ENCODE measurements at places on chromosomes 3 and 15.

DNA sequence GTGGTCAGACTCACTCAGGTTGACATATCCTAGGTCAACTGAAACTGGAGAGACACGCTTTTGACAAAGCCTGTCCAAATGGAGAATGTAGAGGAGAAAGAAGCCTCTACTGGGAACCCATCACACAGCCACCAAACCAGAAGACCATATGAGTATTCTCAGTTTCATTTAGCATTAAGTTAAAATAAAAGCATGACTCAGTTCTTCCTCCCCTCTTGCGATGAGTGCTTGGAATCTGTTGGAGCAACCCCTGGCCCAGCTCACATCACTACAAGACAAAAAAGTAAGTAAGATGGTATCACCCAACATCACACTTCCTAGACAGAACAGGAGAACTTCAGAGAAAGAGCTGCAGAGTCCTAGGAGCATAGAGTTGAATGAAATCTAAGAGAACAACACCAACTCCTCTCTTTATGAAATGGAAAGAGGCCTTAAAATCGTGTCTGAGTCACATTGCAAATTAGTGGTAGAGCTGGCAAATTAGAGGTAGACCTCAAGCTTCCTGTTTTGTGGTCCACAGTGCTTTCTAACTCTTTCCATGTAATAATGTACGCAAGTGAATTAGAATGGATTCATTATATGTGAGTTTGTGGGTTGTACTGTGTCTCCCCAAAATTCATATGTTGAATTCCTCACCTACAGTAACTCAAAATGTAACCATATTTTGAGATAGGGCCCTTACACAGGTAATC is 51.2 kb downstream of the FGF12 start:
- peak; percentile 26 for DNase-seq

- DNase-seq, result no peak
Measured at GRCh38 chr3:113844622-113845222, 6.1 kb downstream of the GRAMD1C start.

DNA sequence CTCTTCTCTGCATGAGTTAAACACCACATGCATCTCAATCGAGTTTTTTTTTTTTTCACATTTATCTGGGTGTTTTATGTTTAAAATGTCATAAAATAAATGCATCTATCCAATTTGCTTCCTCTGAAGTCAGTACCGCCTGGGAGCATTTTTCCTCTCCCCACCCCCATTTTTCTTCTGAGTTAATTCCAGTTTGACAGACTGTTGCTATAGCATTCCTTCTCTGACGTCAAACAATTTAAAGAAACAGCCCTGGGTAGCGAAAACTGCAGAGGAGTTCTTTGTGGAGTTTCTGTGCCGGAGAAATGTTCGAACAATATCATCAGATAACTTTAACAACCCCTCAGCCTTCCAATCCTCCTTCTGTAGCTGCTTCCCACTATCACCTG is 900 bp upstream of the GNB4 start:
- DNase-seq, result no peak

DNA sequence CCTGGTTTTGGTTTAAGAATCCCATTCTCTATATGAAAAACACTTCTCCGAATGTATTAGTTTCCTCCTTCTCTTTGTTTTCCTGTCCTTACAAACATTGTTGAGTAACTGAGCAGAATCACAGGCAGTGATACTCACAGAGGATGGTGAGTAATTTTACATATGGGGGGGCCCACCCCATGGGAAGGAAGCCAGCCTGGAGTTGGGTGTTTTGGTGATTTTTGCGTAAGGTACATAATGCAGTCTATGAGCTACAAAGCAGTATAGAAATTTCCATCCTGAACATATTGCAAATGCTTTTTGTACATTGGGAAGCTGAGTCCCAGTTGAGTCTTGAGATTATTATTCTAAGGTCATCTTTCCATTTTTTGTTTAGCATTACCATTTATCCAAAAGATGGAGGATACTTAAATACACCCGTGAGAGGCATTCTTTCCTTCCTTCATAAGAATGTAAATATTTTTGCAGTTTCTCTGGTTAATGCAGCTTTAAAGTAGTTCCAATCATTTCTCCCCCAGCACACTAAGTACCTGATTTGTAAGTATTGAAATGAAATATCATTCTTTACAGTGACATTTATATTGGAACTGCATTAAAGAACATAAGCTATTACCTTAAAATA is 476.8 kb downstream of the AGBL1 start:
- no peak for DNase-seq

- DNase-seq, result no peak
Measured at GRCh38 chr3:101166150-101166549, 154.2 kb downstream of the IMPG2 start.

- DNase-seq, result no peak
Measured at GRCh38 chr15:44082558-44083157, 112.4 kb downstream of the FRMD5 start.

DNA sequence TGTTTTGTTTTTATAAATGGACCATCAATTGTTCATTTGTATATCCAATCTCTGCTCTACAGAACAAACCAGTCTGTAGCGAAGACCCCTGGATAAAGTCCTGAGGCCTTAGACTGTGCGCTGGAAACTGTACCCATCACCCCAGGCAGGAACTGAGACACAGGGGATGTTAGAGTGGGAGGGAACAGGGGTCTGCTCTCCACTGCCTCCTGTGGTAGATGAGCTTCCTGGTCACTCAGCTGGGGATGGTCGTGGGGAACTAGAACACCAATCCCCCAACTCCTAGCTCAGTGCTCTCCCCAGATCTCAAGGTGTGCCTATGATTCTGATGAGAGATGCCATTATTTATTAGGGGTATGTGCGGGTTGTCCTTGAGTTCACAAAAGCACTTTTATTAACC is 340.2 kb upstream of the IGF1R start:
- no peak for DNase-seq

DNA sequence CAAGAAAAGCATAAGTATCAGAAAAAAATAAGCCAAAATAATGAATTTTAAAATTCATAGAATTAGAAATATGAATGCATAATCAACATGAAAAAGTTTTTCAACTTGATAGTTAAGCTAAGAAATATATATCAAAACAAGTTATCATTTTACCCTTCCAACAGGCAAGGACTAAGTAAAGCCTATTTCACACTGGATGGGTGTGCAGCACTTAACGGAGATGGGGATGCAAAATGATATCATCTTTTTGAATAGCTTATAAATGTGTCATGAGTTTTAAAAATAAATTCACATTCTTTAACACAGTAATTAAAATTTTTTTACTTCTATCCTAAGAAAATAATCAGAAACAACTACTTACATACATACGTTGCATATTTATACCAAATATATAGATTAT is 20.9 kb downstream of the PIK3R4 start:
- DNase-seq, result no peak

- no peak for DNase-seq
Measured at GRCh38 chr3:74693696-74694393, 79.4 kb upstream of the CNTN3 start.

- DNase-seq, result no peak
Measured at GRCh38 chr3:119660474-119661440, at the start of gene POPDC2. Gene POPDC2 (minus strand): TSS chr3:119660589. CDS start chr3:119660423, 166 bp downstream.

DNA sequence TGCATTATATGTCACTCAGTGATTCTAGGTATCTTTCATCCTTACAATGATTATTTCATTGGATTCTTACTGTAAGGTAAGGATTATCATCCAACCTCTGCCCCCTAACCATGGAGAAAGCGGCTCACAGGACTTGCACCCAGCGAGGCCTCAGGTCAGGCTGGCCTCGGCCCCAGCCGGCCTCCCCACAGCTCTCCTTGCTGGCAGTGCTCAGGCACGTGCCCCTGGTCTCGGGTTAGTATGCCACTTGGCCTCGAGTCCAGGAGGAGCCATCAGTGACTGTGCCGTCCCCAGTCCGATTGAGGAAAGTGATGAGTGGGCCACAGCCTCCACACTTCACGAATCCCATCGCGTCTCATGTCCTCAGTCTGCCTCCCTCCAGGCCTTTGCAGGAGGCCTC is 35.7 kb upstream of the GABRG3 start:
- DNase-seq, result no peak

DNA sequence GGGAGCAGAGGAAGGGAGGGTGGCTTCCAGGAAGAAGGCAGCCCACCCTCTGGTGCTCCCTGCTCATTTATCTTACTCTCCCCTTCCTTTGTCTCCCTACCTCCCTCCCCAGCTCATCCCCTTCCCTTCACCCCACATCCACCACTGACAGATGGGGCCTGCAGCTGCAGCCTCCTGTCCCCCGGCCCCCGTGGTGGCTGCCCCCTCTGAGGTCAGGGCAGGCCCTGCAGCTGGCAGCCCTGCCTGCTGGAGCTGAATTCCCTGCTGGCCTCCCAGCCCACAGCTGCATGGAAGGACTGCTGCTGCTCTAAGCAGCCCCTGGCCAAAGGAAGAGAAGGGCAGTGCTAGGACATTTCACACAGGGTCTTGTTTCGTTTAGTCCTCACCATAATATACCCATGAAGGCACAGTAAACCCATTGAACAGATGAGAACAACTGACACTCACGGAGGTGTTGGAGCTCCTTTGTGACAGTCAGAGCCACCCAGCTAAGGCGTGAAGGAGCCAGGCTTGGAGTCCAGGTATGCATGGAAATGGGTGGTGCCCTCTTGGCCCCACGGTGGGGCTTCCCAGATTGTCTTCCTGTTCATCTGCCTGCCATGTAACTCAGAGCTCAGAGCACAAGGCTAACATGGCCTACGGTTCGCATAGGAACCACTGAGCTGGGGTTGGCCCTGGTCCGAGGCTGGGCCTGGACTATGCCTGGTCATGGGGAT is 121.7 kb upstream of the PRR20G start:
- DNase-seq, result no peak

- peak; percentile 57 for DNase-seq
Measured at GRCh38 chr15:49235446-49236124, 65.5 kb downstream of the GALK2 start.

DNA sequence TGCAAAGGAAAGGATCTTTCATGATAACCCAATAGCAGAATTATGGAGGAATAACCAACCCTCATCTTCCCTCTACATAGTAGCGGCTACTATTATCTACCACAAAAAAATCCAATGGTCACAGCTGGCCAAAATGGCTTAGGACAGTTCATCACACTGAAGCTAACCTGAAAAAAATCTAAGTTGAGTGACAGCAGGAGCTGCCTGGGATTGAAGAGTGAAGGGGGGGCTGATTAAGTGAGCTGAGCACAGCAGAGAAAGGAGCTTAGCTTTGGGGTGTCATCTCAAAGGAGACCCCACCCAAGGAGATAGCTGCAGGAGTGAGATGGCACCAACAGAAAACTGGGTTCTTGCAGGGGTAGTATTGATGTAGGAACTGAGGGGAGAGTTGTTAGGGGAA is 33.6 kb downstream of the CCNL1 start:
- DNase-seq, result no peak

GRCh38 chr3:16998236-16998923 is 113.6 kb downstream of the PLCL2 start:
- no peak for DNase-seq

GRCh38 chr3:185759512-185759911 is 65.3 kb downstream of the IGF2BP2 start:
- no peak for DNase-seq

DNA sequence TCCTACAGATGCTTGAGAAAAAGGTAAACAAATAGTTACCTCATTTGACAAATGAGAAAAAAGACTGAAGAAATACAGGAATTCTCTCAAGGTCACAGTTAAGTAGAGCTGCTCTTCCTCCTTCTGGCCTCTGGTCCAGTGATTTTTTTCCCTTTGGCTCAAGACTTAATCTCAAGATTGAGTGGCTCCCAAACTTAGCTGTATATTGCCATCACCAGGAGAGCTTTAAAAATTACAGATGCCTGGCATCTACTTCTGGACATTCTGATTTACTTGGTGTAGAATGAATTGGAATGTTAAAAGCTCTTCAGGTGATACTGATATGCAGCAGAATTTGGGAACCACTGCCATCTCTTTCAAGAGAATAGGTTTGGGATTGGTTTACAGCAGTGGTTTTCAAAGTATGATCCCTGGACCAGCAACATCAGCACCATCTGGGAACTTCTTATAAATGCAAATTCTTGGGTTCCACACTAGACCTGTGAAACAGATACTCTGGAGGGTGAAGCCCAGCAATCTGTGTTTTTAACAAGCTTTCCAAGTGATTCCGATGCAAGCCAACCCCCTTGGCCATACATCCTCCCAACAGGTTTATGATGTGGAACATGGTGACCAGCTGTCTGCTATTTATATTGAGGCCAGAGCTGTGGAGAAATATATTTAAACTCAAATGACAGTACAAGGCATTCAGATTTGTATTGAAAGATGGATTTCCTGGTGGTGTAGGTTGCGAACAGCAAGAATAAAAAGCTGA is 333.0 kb upstream of the RARB start:
- no peak for DNase-seq

DNA sequence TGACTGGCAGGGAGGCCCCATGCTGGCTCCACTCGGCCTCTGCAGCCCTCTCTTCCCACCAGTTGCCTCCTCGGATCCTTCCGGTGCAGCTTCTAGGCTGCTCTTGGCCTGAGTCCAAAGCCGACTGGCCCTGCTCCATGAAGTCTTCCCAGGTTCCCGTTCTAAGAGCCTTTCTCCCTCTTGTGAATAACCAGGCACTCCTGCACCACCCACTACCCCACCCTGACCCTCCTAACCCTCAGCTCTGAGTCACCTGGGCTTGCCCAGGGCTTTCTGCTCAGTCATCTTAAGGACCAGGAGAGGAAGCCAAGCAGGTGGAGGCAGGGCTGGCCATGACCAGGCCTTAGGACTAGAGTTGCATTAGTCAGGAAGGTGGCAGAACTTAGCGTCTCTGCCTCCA is 28.1 kb upstream of the CNBP start:
- no peak for DNase-seq

- DNase-seq, result no peak
Measured at GRCh38 chr15:33098094-33099058, 96.1 kb downstream of the FMN1 start.

DNA sequence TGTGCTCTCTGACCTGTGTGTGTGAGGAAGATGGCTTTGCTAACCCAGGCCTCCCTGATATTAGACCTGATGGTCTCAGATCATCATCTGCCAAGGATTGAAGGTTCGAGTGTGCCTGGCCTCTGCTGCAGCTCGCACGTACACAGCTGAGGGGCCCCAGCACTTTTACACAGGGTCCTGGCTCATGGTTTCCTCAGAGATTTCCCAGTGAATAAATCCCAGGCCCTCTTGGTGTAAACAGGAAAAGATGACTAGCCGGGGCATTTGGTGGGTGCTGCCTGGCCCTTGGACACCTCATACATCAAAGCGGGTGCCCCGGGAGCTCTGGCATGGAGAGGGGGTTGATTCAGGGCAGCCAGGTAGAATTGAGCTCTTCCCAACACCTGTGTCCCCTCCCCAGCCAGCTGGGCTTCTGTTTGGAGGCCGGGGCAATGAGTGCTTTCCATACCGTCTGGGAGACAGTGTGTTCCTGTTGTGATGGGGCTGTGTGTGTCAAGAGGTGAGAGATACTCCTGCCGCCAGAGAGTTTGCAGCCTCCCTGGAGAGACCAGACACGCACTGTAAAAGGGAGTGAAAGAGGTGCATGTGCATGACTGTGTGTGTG is 72.5 kb upstream of the TLE3 start:
- DNase-seq, result no peak

Data from activated CD4-positive, alpha-beta memory T cell treated with anti-CD3 and anti-CD28 coated beads for 36 hours (primary cell).